ENCODE measurements at places on chromosomes 16 and 17. TPM values are rescaled to one million over a fixed set of nuclear protein-coding genes. Genes with fewer than 3 reads are reported as not detected.

AANAT gene
- total RNA-seq = not detected

PRR14 gene
- total RNA-seq = 15.0 TPM

NOS2 gene
- total RNA-seq = 0.23 TPM

SSTR5 gene
- total RNA-seq = not detected

CD300E gene
- total RNA-seq = not detected

SDR42E1 gene
- total RNA-seq = 10.1 TPM

ABCA9 gene
- total RNA-seq = 0.15 TPM

SLFN14 gene
- not detected for total RNA-seq

NRN1L gene
- not detected for total RNA-seq

CTRB1 gene
- total RNA-seq = not detected

KRTAP9-6 gene
- total RNA-seq = not detected

KRT33B gene
- 0.47 TPM for total RNA-seq

PRKCB gene
- total RNA-seq = not detected

MSLN gene
- 3.8 TPM for total RNA-seq

RNF222 gene
- total RNA-seq = 0.04 TPM

ZCCHC14 gene
- total RNA-seq = 3.0 TPM

KRTAP16-1 gene
- not detected for total RNA-seq

LGALS9B gene
- total RNA-seq = 0.78 TPM

SDR42E2 gene
- total RNA-seq = not detected

TEKT1 gene
- not detected for total RNA-seq

RNF227 gene
- total RNA-seq = 5.9 TPM

CEMP1 gene
- total RNA-seq = not detected

C16orf54 gene
- total RNA-seq = not detected

KRT20 gene
- not detected for total RNA-seq

TLCD3B gene
- total RNA-seq = not detected
